Right hindlimb (tissue), 1 donor: ENCODE measurements at places on chromosomes 1 and 21.

DNA sequence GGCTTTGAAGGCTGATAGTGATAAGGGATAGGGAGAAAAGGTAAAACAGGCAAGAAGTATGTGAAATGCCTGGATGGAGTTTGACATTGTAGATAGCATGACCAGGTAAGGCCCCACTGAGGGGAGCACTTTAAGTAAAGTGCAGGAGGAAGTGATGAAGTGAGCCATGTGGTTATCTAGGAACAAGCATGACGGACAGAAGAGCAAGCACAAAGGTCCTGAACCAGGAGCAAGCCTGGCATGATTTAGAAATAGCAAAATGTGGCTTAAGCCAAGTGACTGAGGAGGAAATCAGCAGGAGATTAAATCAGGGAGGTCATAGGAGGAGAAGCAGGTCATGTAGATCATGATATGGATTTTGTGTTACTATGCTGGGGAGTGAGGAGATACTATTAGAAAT is 129.2 kb downstream of the GLUL start:
- no peak for DNase-seq

DNA sequence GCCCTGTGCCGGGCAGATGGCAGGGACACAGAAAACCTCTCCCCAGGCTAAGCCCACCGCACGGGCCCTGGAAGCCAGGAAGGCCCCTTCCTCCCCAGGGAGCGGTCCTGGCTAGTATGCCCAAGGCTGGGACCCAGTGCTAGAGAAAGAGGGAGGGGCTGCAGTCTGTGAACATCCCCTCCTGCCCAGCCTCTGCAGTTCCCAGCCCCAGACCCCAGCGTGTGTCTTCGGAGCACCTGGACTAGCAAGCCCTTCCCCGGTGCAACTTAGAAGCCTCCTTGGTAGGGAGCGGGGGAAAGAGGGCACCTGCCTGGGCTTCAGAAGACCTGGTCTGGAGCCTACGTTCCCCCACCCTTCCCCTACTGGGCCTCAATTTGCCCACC is 2.1 kb downstream of the PLEKHG5 start:
- no peak for DNase-seq

DNA sequence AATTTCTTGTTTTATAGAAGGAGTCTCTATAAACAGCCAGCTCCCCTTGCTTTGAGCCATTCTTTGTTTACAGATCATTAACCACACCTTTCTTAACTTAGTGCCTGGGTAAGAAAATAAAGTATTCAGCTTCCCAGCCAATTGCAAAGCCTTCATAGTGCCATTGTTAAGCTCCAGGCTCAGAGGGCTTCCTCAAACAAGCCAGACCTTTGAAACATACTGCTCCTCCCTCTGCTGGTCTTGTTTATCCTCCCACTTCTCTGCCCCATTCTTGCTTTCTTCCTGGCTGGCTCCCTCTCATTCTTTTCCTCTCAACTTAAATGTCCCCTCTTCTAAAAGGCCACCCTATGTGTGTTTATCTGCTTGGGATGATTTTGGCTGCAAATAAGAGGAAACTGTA is 319.4 kb upstream of the ST6GALNAC5 start:
- DNase-seq = no peak

DNA sequence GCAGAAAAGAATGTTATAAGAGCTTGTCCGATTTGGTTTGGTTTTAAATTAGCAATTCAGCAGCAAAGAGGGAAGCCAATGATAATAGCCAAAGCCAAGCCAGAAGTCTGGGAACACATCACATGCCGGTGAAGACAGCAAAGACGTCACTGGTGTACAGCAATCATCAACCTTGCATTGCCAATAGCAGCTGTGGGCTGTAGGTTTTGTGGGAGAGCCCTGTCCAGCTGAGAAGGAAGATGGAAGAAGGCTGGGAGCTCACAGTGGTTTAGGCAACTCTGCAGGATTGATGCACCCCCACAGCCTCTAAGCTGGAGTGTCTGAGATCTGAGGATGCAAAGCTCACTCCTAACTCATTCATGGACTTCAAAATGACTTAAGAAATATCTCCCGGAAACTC is 338.7 kb downstream of the SIPA1L2 start:
- no peak for DNase-seq
